ENCODE measurements at places on chromosomes 5 and 9.

- no peak for DNase-seq
Observed at GRCh38 chr9:19631181-19631580, 157.7 kb downstream of the SLC24A2 start.

DNA sequence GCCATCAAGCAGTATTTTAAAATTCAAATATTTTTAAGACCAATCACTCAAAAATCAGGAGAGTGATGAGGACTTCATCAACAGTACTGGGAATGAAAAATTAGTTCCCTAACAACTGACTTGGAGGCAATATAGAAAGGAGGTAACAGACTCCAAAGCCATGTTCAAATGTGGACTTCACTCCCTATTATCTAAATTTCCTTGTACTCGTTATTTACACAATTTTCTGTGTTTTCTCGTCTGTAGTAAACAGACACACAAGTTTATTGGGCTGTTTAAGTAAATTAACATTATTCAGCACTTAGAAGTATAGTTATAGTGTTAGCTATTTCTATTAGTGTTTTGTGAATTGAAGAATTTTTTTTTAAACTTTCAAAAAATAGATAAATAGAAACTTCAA, 159.5 kb upstream of the FTMT start:
- no peak for DNase-seq

- peak; percentile 86 for DNase-seq
Observed at GRCh38 chr9:98074115-98074990, 17.8 kb downstream of the NANS start.

GRCh38 chr5:159515197-159515596, 184.9 kb upstream of the IL12B start:
- no peak for DNase-seq

DNA sequence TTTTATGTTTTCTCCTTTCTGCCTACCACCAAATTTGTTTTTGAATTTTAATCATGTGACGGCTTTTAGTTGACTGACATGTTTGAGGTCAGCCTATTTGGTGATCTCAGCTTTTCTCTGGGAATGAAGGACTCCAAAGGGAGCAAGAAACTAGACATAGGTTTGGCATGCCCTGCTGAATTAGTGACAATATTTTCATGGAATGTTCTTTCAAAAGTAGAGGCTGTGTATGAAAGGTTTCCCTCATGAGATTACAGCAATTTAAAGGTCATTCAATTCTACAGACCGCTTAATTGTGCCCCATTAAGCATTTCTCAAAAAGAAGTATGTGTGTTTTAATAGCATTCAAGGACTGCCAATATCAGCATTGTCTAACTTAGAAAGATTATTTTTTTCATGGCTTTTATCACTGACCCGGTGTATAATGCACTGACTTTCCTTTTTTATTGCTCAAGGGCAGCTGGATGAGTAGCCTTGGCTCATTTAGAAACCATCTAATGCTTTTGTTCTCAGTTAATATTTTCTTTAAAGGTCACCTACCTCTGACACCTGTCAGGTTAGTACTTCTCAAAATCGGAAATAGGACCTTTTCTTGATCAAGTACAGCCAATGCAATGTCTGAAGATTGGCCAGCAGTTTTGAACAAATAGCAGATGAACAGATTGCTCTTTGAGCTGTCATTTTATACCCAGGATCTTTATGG, 8.1 kb upstream of the MLLT3 start:
- no peak for DNase-seq

DNA sequence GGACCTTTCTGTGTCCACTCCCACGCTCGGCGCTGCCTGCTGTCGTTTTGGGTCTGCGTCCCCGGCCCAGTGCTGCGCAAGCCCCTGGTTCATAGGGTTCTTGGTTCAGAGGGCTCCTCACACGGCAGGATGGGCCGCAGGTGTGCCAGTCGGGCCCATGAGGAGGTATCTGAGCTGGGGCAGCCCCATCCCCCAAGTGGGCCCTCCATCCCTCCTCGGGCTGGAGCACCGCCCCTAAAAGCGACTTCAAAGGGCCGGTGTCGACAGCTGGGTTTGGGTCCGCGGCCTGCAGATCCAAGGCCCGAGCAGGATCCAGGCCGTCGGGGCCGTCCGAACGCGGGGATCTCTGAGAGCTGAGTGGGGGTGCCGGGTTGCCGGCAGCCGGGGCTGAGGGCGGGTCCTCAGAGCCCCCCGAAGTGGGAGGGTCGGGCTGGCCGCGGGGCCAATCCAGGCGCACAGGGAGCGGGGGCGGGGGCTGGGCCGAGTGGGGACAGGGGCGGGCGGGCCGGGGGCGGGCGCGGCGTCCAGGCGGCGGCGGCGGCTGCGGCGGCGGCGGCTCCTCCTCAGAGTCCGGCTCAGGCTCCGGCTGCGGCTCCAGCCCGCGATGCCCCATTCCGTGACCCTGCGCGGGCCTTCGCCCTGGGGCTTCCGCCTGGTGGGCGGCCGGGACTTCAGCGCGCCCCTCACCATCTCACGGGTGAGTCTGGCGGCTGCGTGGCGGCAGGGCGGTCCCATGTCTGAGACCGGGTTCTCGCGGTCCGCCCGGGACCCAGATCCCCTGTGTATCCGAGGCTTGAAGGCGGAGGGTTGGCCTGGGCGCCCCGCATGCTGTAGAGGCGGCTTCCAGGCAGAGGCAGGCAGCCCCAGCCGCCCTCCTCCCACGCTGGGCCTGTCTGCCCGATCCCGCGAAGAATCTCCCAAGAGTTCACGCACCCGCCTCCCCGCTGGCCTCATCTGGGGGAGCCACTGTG, at the start of gene PDLIM4:
TSS of gene PDLIM4 (plus strand) at position 566 of the 971 bp plus-strand sequence. CDS start at position 605, 39 bp downstream.
- DNase-seq, result peak; percentile 83

DNA sequence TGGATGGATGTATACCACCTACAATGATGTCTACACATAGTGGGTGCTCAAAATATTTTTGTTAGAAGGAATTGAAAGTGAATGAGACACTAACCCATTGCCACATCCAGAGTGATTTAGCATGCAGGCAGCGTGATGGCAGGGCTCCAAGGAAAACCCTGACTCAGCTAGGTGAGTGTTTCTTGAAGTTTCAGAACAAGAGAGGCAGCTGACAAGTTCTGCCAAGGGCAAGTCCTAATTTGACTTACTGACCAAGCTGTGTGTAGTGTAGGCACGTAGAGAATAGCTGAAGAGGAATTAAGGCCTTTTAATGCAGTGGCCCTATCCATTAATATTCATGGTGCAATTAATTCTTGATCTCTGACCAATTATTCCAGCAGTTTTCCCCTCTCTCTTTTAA, 107.8 kb upstream of the ATP10B start:
- no peak for DNase-seq

DNA sequence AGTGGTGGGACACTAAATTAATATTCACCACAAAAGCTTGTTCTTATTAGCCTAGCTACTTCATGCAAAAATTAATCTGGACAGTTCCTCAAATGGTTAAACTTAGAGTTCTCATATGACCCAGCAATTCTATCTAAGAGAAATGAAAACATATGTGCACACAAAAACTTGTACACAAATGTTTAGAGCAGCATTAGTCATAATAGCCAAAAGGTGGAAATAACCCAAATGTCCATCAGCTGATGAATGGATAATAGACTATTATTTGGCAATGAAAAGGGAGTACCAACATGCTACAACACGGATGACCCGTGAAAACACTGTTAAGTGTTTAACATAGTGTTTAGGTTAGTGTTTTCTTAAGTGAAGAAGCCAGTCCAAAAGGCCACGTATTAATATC, 32.8 kb upstream of the TNIP1 start:
- DNase-seq, result no peak

DNA sequence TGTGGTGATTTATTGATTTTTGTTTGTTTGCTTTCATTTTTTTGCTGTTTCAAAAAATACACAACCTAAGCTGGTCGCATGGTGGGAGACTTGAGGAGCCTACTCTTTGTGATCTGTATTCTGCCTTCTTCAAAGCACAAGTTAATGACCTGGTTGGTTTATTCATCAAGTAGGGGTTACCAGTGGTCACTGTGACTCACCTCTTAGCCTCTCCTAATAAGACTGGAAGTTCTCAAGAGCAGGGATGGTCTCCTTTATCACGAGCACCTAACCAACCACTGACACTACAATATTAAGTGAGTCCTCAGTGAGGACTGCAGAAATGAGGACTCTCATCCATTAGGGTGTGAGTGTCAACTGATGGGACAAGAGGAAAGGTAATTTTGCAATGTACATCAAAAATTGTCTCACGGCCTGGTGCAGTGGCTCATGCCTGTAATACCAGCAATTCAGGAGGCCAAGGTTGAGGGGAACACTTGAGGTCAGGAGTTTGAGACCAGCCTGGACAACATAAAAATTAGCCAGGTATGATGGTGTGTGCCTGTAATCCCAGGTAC, 13.6 kb upstream of the MTMR12 start:
- no peak for DNase-seq

- DNase-seq, result no peak
Observed at GRCh38 chr5:56873056-56873455, 36.3 kb upstream of the SETD9 start.

- DNase-seq, result no peak
Observed at GRCh38 chr5:64834611-64835010, 65.9 kb downstream of the CWC27 start.

DNA sequence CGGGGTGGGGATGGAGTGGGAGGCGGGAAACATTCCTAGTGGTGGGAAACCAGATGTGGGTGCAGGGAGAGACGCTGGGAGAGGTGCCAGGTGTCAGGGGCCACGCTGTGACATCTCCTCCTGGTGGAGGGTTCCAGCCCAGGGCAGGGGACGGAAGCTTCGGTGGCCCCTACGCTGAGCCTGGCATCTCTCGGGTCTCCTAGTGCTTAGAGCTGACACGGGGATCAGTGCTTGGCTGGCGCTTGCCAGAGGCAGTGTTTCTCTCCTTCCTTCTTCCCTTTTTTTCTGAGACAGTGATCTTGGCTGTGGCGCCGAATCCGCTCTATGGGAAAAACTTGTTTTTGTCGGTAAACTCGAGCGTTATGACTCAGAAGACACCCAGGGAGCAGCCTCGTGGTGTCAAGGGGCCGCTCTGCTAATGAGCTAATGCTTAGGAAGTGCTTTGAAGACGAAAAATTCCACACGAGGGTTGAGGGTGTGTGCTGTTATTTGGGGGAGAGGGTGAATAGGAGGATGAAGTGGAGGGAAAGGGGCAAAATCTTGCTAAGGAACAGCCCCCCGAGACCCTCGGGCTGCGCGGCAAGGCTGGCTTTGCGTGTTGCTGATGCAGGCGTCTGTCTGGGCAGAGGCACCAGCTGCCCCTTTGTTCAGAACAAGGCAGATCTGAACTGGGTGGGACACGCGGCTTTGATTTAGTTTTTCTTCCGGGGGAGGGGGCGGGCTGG, 20.4 kb upstream of the IER5L start:
- DNase-seq, result peak; percentile 75

DNA sequence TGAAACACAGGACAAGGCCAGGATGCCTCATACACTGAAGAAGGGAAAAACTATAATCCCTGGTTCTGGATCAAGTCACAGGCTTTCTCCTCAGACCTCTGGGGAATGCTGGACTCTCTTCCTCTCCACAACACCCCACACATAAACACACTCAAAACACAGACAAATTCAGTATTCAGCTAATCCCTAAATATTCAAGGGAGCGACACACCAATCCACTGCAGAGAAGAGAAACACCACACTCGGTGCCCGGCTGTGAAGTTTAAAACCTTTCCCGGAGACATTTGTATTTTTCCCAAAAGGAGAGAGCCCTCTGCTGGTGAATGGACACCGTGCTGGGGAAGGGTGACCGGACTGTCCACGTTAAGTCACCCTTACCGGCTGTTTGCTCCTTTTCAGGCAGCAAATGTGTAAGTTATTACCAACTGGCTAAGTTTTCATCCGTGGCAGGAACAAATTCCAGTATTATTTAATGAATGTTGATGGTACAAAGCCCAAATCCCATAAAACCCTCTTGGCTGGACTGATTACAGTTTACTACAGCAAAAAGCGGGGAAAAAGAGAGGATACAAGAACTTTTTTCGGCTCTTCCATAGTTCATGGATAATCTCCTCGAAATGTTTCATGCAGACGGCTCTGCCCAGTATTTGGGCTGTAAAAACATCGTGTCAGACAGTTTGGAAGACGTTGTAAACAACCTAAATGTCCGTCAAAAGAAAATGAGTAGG, 130.9 kb upstream of the SLC30A5 start:
- DNase-seq, result peak; percentile 82

- no peak for DNase-seq
Observed at GRCh38 chr5:44275908-44276307, 113.3 kb downstream of the FGF10 start.

- DNase-seq, result no peak
Observed at GRCh38 chr9:23581931-23582330, 244.1 kb downstream of the ELAVL2 start.

- DNase-seq, result no peak
Observed at GRCh38 chr9:131473198-131473885, 29.4 kb upstream of the POMT1 start.

- no peak for DNase-seq
Observed at GRCh38 chr9:14306672-14307660, 7.0 kb downstream of the NFIB start.

- DNase-seq, result no peak
Observed at GRCh38 chr9:15469862-15470261, 40.9 kb downstream of the PSIP1 start.

GRCh38 chr5:26339576-26339975, 698.8 kb downstream of the CDH9 start:
- DNase-seq, result no peak

- no peak for DNase-seq
Observed at GRCh38 chr9:120438111-120438510, 141.9 kb downstream of the CDK5RAP2 start.

DNA sequence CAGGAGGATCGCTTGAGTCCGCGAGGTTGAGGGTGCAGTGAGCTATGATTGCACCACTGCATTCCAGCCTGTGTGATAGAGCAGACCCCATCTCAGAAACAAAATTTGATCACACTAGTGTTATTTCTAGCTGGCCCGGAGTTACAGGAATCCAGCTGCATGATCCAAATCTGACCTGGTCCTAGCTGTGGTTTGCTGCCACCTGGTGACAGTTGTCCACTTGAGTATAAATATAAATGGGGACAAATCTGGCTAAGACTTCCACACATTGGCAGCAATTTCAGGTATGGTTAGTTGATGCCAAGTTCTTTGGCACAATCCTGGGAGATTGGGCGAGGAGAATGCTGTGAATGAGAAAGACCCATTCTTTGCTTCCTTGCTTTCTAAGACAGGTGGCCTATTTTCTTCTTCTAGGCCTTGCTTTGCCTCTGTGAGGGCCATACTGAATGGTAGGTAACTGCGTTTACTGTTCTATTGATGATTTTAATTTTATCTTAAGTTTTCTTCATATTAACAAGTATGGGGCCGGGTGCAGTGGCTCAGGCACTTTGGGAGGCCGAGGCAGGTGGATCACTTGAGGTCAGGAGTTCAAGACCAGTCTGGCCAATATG, 35.4 kb downstream of the UBE2R2 start:
- peak; percentile 58 for DNase-seq

Measured in islet precursor cell (in vitro differentiated cells).